ENCODE measurements at places on chromosomes 3 and 15. TPM values are rescaled to one million over a fixed set of nuclear protein-coding genes. Genes with fewer than 3 reads are reported as not detected.

Gene FANCD2OS
- not detected for total RNA-seq

Gene PRICKLE2
- total RNA-seq = 42.8 TPM

Gene RRP9
- 18.6 TPM for total RNA-seq

Gene PLCL2
- 20.5 TPM for total RNA-seq

Gene NPAP1
- total RNA-seq = not detected

Gene CPNE4
- not detected for total RNA-seq

Gene LMOD3
- under 0.01 TPM for total RNA-seq

Gene KBTBD13
- total RNA-seq = under 0.01 TPM

Gene PTX3
- 266 TPM for total RNA-seq
